Memory B cell (primary cell): ENCODE measurements at places on chromosomes 4 and X.
A peak's percentile ranks its signal among the peaks of the same experiment; 100 is the strongest.

GRCh38 chr4:80454556-80454955, 119.0 kb downstream of the CFAP299 start:
- DNase-seq: no peak
- H3K27ac ChIP-seq: no peak overlapping the region
- H3K27me3 ChIP-seq: no peaks in the 10 kb centered on the region
- H3K4me1 ChIP-seq: no peaks in the 10 kb centered on the region

- no peak overlapping the region for H3K4me3 ChIP-seq
- no peak overlapping the region for H3K27ac ChIP-seq
- no peaks in the 10 kb centered on the region for H3K4me1 ChIP-seq
- peaks cover 11% of the 10 kb centered on the region for H3K27me3 ChIP-seq
These were observed 2.9 kb downstream of the SOX3 start for GRCh38 chrX:140501940-140502468.

- H3K4me3 ChIP-seq: no peak overlapping the region
- no peaks in the 10 kb centered on the region for H3K36me3 ChIP-seq
- H3K4me1 ChIP-seq: peaks cover 4% of the 10 kb centered on the region
These were observed 34.2 kb upstream of the SH3D19 start for GRCh38 chr4:151359576-151359975.

GRCh38 chr4:157803845-157804521, 368.8 kb downstream of the GASK1B start:
- no peak overlapping the region for H3K4me3 ChIP-seq
- DNase-seq: no peak
- no peak overlapping the region for H3K27ac ChIP-seq
- H3K36me3 ChIP-seq: no peaks in the 10 kb centered on the region

DNA sequence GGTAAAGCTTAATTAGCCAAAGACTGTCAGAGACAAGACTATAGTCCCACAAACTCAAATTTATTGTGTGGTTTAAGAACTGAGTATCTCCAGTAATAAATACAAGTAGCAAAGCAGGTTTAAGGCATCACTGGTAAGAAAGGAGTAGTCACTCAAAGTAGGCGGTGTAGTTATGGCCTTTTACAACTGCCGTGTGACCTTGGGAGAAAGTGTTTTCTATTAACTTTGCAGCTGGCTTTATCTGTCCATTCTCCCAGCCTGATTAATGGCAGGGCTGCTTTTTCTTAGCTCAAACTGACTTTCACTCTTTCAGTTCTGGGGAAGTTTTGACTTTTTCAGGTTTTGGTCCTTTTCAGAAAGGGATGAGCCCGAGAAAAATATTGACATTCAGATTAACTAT, 7.4 kb upstream of the PAK3 start:
- no peaks in the 10 kb centered on the region for H3K4me1 ChIP-seq
- no peak for DNase-seq
- H3K4me3 ChIP-seq: no peak overlapping the region
- no peak overlapping the region for H3K27ac ChIP-seq

DNA sequence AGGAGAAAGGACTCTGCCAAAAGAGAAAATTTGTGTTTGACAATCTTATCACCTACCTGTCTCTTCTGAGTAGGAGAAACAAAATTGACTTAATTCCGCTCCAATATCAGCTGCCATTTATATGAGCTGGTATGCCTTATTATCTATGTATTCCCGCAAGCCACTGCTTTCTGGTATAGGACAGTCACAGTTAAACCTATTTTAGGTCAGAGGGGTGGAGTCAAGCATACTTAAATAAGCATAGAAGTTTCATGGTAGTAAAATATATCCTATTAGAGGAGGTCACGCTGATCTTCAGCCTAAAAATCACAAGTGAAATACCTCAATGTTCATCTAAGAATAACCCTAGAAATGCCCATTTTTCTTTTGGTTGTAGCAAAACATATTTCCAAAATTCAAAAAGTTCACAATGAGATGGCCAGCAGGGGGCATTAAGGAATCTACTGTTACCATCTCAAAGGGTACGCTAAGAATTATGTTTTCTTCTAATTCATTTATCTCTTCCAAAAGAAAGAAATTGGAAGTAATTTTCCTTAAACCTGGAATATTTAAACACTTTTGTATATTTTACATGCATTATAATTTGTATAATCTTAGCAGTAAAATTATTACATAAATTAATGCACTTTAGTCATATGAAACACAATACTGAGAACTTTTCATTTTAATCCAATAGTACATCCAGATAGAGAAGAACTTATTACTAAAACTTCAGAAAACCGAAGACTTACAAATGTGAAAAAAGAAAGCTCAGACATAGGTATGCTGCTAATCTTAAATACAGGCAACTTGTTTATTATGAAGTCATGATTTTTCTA, 10.5 kb downstream of the PPAT start:
- peak; percentile 37 for DNase-seq
- H3K4me1 ChIP-seq: peaks cover 6% of the 10 kb centered on the region
- no peak overlapping the region for H3K27ac ChIP-seq
- H3K27me3 ChIP-seq: no peaks in the 10 kb centered on the region
- H3K36me3 ChIP-seq: peaks cover 3% of the 10 kb centered on the region

DNA sequence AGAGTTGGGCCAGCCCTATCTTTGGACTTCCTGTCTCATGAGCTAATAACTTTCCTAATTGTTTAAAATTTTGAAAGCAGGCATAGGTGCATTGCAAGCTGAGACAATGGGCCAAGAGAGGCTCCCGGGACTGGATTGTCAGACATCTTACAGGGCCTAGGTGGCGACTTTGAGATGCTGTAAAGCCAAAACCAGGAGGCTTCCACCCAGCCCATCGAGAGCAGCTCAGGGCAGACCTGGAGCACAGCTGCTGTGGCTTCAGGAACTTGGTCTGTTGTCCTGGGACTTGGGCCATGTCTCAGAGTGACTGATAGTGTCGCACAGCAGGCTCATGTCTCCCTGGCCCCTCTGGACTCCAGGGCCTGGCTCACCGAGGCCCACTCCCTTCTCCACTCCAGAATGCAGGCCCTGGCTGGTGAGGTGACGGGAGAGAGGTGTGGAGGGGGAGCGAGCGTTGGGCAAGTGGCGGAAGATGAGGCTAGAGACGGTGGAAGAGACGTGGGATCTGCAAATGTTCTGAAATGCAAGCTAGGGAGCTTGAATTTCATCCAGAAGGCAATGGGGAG, 24.1 kb upstream of the MTM1 start:
- H3K27me3 ChIP-seq: no peaks in the 10 kb centered on the region
- H3K4me1 ChIP-seq: peaks cover 23% of the 10 kb centered on the region
- H3K4me3 ChIP-seq: no peak overlapping the region
- H3K36me3 ChIP-seq: no peaks in the 10 kb centered on the region
- H3K27ac ChIP-seq: no peak overlapping the region
- no peak for DNase-seq

- no peak for DNase-seq
- H3K4me3 ChIP-seq: no peak overlapping the region
- no peak overlapping the region for H3K27ac ChIP-seq
- no peaks in the 10 kb centered on the region for H3K4me1 ChIP-seq
- no peaks in the 10 kb centered on the region for H3K27me3 ChIP-seq
- no peaks in the 10 kb centered on the region for H3K36me3 ChIP-seq
These were observed 336.4 kb downstream of the ARHGAP10 start for GRCh38 chr4:148068065-148068911.

- no peak for DNase-seq
- H3K27me3 ChIP-seq: peaks cover 2% of the 10 kb centered on the region
These were observed 122.4 kb downstream of the LARP7 start for GRCh38 chr4:112759313-112759712.

DNA sequence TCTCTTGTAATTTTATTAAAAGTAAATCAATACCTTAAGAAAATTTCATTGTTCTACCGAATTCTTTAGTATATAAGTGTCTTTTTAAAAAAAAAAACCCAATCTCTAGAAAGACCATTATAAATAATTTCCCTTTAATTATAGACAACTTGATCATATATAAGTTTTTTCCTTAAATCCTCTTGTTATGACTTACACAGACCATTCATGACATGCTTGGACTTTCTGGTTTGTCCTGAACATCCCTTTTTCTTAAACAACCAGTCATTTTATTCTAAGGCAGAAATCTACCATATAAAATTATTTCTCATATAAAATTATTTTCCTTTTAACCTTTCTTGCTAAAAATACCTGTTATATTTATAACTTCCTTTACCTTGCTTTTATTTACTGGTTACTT, 15.4 kb upstream of the FHDC1 start:
- H3K27ac ChIP-seq: no peak overlapping the region
- DNase-seq: no peak
- H3K27me3 ChIP-seq: no peaks in the 10 kb centered on the region
- no peak overlapping the region for H3K4me3 ChIP-seq
- H3K36me3 ChIP-seq: peaks cover 15% of the 10 kb centered on the region

- H3K4me3 ChIP-seq: no peak overlapping the region
- no peaks in the 10 kb centered on the region for H3K4me1 ChIP-seq
- peaks cover 3% of the 10 kb centered on the region for H3K27me3 ChIP-seq
These were observed 191.0 kb upstream of the ARX start for GRCh38 chrX:25206778-25207177.

DNA sequence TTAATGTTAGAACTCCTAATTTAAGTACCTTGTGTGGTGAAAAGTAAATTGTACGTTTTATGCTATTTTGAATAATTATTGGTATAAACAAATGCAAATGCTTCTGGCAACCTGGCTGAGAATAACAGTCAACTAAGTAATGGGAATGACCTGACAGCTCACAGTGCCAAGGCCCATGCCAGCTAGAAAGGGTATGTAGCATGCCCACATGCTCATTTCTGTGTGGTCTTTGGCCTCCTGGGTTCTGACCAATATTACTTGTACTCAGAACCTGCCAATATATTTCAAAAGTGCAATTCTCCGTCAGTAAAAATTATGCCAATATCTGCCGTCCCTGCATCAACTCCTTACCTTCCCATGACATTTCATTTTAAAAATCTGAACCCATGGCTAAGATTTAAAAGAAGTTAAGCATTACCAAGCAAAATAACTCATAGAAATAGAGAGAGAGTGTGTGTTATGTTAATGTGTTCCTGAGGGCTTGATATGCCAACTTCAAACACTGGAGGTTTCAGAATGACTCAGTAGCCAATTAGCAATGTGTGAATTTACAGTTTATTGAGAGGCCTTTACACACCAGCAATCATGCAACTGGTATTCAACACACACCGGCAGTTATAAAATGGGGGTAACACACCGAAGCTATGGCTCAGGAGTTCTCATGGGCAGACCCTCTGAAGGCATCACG, 820.8 kb downstream of the FSTL5 start:
- H3K27me3 ChIP-seq: no peaks in the 10 kb centered on the region
- no peak for DNase-seq
- H3K4me3 ChIP-seq: no peak overlapping the region
- no peaks in the 10 kb centered on the region for H3K36me3 ChIP-seq

- no peak overlapping the region for H3K27ac ChIP-seq
- no peaks in the 10 kb centered on the region for H3K4me1 ChIP-seq
- no peaks in the 10 kb centered on the region for H3K36me3 ChIP-seq
- H3K27me3 ChIP-seq: peaks cover 2% of the 10 kb centered on the region
- DNase-seq: no peak
- H3K4me3 ChIP-seq: no peak overlapping the region
These were observed 160.3 kb downstream of the SHOX start for GRCh38 chrX:790783-791360.

DNA sequence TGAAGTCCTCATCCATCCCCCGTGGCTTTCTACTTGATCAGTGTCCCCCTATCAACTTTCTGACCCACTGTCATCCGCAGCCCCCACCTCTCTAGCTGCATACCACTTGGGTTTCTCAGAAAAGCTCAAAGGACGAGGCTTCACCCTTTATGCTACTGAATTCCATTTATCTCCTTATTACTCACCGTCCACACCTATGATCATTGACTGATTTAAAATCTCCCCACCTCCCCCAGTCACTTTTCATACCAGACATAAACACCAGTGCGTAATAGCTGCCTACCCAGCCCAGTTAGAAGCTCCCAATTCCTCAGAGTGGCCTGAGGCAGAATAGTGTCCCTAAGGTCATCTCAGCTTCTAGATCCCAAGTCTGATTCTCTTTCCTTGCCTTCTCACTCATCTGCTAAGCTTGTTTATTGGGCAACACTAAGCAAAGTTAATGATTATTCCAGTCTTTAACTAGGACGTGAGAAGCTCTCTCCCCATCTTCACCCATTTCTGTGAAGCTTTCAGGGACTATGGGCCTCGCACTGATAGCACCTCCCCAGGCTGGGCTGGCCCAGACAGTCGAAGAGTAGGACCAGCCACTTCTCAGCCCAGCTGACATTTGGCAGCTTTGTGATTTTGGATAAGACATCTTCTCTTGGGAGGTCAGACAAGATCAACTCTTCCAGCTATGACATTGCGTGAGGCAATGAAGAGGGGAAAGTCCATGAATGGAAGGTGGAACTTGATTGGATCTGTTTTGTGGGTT, 7.2 kb upstream of the DDX60L start:
- no peak overlapping the region for H3K27ac ChIP-seq
- peaks cover 5% of the 10 kb centered on the region for H3K27me3 ChIP-seq
- no peak for DNase-seq
- H3K4me1 ChIP-seq: no peaks in the 10 kb centered on the region

GRCh38 chr4:40327340-40327739, 7.8 kb upstream of the CHRNA9 start:
- no peak overlapping the region for H3K4me3 ChIP-seq
- H3K27me3 ChIP-seq: peaks cover 4% of the 10 kb centered on the region
- no peak overlapping the region for H3K27ac ChIP-seq
- peaks cover 3% of the 10 kb centered on the region for H3K36me3 ChIP-seq

DNA sequence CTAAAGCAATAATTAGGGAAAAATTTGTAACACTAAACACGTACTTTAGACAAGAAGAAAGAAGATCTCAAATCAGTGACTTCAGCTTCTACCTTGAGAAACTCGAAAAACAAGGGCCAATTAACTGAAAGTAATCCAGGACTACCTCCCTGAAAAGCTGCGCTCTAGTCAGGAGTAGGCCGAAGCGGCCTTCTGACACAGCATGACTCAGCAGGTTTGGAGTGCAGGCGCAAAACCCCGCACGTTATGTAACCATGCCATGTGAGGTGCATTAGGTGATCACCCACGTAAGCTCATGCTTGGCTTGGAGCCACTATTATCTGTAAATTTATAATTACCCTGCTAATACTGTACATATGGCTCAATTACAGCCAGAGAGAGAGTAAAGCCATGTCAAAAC, 52.8 kb upstream of the CCDC149 start:
- no peaks in the 10 kb centered on the region for H3K4me1 ChIP-seq
- H3K36me3 ChIP-seq: peaks cover 2% of the 10 kb centered on the region
- no peak for DNase-seq
- no peaks in the 10 kb centered on the region for H3K27me3 ChIP-seq
- no peak overlapping the region for H3K27ac ChIP-seq

- peak overlapping the region; percentile 59 for H3K4me3 ChIP-seq
- peaks cover 16% of the 10 kb centered on the region for H3K4me1 ChIP-seq
- peaks cover 3% of the 10 kb centered on the region for H3K36me3 ChIP-seq
- no peak for DNase-seq
- H3K27me3 ChIP-seq: no peaks in the 10 kb centered on the region
These were observed 179.6 kb downstream of the TMA16 start for GRCh38 chr4:163673848-163674697.

DNA sequence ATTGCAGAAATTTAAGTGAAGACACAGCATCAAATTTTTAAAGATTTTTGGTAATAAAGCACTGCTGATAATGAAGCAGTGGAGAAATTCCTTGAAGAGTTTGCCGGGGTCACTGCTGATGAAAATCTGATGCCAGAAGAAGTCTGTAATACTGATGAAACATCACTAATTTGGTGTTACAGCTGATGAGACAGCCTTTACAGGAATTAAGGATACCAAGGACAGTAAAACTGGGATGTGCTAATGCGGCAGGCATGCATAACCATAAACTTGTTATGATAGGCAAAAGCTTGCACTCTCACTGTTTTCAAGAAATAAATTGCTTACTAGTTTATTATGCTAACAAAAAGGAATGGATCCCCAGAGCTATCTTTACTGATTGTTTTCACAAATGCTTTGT, 52.9 kb upstream of the VEGFC start:
- DNase-seq: no peak
- H3K4me1 ChIP-seq: no peaks in the 10 kb centered on the region
- no peaks in the 10 kb centered on the region for H3K27me3 ChIP-seq
- no peaks in the 10 kb centered on the region for H3K36me3 ChIP-seq
